ENCODE measurements at places on chromosomes 3 and 15.

DNA sequence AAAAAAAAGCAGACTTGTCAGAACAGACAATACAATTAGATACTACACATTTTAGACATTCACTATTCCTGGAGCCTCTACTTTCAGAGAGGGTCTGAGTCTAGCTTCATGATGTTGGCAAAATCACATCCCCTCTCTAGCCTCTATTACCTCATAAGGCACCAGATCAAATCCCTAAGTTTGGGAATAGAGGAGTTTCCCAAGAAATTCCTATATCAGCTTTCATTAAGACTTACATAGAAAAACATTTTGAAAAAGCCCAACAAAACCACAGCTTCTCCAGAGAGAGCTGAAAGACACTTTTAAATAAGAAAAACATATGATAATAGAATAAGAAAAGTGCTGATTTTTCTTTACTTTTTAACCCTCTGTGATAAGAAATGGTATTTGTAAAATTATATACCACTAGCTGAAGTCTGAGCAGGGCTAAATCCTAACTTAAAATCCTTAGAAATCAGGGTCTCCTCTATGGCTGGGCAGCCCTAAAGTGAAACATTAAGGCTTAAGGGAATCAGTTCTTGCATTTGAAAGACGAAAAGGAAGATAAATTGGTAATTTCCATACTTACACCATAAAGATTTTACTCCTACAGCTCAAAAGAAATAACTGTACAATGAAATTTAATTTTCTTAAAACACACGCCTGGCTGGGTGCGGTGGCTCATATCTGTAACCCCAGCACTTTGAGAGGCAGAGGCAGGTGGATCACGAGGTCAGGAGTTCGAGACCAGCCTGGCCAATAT lies 4.3 kb downstream of the TBC1D2B start:
- DNase-seq = no peak

- DNase-seq = no peak
These were observed 144.8 kb upstream of the BHLHE40 start for GRCh38 chr3:4834403-4834866.

- DNase-seq = no peak
These were observed 297.4 kb upstream of the GBE1 start for GRCh38 chr3:82058809-82059208.

GRCh38 chr3:30503446-30503845 lies 103.0 kb upstream of the TGFBR2 start:
- DNase-seq = no peak

GRCh38 chr15:63979262-63979793 lies 67.0 kb downstream of the DAPK2 start:
- DNase-seq = no peak

- no peak for DNase-seq
These were observed 105.4 kb upstream of the FHIT start for GRCh38 chr3:61356685-61357084.

GRCh38 chr3:120013481-120013880 lies 80.8 kb downstream of the GSK3B start:
- no peak for DNase-seq

- no peak for DNase-seq
These were observed 17.0 kb upstream of the ARID3B start for GRCh38 chr15:74523982-74524381.

GRCh38 chr3:111598139-111598538 lies 3.0 kb upstream of the ZBED2 start:
- DNase-seq = no peak
